ENCODE measurements at places on chromosomes 6 and 20. TPM values are rescaled to one million over a fixed set of nuclear protein-coding genes. Genes with fewer than 3 reads are reported as not detected.

- no peak for DNase-seq
Observed at GRCh38 chr20:10297684-10298240, 79.1 kb downstream of the SNAP25 start.

GRCh38 chr20:62580052-62580451 is 62.3 kb upstream of the SLCO4A1 start:
- no peak for DNase-seq

GRCh38 chr20:53138454-53139262 is 166.5 kb downstream of the TSHZ2 start:
- DNase-seq: no peak

The PKIB gene
- 4.4 TPM for total RNA-seq

The DACT2 gene
- total RNA-seq: 2.6 TPM

The BPHL gene
- 13.7 TPM for total RNA-seq

All from skin of body (tissue), 3 donors.